ENCODE measurements at places on chromosomes 7 and 10. TPM values are rescaled to one million over a fixed set of nuclear protein-coding genes. Genes with fewer than 3 reads are reported as not detected.
A peak's percentile ranks its signal among the peaks of the same experiment; 100 is the strongest.

DNA sequence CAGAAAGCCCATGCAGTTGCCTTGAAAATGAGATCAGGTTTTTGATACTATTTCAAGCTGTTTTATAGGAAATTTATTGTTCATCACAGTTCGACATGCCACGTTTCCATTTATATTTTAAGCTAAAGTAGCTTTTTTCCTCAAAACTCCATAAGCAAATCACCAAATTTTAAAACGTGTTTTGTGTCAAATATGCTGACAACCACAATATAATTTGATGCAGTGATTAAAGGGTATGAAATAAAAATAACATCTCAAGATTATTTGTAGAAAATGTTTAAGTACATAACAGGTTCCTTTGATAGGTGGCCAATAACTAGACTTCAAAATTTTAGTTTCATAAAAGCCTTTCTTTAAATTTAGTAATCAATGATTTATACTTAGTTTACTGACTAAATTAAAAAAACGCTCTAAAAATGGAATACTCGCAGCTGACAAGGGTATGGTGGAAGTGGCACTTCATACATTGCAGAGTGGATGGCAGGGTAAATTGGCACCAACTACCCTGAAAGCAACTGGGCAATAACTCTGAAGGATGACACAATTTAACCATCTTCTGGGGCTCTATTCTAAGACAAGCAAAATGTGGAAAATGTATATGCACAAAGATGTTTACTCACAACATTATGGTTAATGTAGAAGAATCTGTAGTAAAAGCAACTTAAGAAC is 481.6 kb downstream of the TNS3 start:
- DNase-seq: no peak

DNA sequence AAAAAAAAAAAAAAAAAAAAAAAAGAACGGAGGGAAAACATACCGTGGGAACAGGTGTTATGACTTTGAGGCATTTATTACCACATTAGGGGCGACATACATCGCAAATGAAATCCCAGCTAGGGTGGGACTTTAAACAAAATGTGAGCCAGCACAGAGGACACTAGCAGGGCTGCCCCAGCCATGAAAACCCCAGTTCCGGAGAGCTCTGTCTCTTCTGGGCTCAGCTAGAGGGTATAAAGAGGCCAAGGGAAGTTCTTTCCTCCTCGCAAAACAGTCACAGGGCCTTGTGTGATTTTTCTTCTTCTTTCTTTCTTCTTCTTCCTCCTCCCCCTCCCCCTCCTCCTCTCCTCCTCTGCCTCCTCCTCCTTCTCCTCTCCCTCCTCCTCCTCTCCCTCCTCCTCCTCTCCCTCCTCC is 59.9 kb upstream of the ECHDC3 start:
- DNase-seq: no peak

The SPDYE5 gene
- not detected for polyA plus RNA-seq

DNA sequence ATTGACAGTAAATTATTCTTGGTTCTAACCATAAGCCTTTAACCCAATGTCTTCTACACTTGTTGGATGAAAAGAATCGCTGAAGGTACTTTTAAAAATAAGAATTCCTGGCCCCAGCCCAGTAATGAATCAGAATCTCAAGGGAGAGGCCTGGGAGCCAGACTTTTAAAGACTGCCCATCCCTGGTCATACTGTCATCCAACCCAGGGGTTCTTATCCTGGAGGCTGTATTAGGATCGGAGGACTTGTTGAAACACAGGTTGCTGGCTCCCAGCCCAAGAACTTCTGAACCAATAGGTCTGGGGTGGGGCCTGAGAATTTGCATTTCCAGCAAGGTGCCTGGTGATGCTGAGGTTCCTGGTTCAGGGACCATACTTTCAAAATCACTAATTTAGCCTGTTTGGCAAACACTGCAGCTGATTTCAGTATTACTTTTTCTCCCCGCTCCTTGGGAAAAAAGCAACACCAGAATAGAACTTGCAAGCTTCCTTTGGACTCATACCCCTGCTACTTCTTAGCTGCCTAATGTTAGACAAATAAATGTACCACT is 79.5 kb upstream of the FAM133B start:
- no peak for DNase-seq

GRCh38 chr7:27795977-27796376 is 56.0 kb downstream of the TAX1BP1 start:
- DNase-seq: no peak

GRCh38 chr7:46286356-46286755 is 365.3 kb upstream of the IGFBP3 start:
- DNase-seq: no peak

- no peak for DNase-seq
Measured at GRCh38 chr7:69804962-69805361, 206.7 kb downstream of the AUTS2 start.

The SLC26A3 gene
- polyA plus RNA-seq: 26.6 TPM

The TNS3 gene
- polyA plus RNA-seq: 58.4 TPM

DNA sequence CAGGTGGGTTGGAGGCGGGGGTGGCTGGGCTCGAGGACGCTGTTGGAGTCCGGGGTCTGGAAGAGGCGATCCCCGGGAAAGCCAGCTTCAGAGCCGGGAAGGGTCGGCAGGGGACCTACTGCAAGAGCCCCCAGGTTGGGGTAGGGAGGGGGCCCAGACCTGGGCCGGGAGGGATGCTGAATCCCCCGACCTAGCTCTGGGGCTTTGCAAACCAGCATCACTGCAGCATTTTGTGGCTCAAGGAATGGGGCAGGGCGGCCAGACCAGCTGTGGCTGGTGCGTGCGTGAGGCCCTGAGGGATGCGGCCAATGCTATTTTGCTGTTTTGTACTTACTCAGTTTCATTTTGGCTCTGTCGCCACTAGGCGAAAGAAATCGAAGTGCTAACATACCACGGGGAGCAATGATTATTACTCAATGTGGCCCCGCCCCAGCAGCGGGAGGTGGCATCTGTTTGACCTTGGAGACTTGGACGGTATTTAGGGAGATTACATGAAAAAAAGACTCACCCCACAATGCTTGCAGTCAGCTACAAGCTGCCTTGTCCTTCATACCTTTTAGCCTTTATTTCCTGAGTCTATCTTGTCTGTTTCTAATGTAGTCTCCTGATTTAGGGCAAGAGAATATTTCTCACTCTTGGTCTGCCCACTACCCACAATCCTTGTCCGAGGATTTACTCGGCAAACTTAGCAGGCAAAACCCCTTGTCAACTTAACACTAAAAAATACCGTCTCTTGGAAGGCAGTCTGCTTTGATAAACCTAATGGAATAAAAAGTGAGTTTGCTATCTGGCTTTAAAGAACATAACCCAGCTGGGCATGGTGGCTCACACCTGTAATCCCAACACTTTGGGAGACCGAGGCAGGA is 16.2 kb downstream of the HSPB1 start:
- peak; percentile 71 for DNase-seq

The CELF2 gene
- 88.8 TPM for polyA plus RNA-seq

DNA sequence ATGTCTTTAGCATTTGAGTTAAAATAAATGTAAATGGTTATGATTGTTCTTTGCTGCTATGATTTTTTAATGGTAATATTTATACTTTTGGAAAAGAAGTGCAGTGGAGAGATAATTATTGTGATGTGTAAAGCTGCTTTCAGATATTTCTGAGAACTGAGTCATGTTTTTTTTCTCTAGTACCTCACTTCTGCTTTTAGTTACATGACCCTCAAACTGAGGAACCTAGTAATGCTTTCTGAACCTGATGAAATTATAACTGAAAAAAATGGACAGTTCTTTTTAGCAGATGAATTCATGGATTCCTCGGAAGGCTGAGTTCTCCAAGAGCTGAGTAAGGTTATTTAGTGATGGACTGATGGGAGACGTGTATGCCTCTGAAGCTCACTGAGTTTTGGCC is 167.8 kb downstream of the CDCA7L start:
- no peak for DNase-seq

The AGMO gene
- polyA plus RNA-seq: 0.48 TPM

The FAM25G gene
- polyA plus RNA-seq: not detected

- no peak for DNase-seq
Measured at GRCh38 chr10:35079763-35080162, 10.4 kb downstream of the CUL2 start.

DNA sequence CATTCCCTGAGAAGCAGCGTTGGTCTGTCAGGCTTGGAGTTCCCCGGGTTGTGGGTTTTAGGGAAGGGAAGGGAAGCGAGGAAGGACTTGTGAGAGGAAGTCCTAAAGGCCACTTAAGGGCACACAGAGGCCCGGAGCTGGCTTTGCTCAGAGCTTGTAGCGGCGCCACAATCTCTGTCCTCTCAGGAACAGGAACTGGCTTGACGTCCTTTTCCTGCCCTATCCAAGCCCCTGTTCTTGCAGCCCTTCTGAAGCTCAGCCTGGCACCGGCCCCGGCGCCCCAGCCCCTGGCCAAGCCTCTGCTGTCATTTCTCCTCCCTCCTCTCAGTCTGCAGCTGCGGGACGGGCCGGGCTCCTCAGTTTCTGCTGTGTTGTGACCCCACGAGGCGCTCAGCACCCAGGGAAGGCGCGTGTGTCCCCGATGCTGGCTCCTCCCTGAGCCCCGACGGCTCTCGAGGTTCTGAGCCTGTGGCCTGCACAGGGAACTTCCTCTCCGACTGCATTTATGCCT is at the start of gene GIMAP8:
TSS of gene GIMAP8 (plus strand) at position 140 of the 511 bp plus-strand sequence. CDS start 16,069 bp downstream, outside the sequence.
- DNase-seq: no peak

- no peak for DNase-seq
Measured at GRCh38 chr10:102673819-102674511, 29.7 kb downstream of the TRIM8 start.

The BMPER gene
- polyA plus RNA-seq: 10.0 TPM

DNA sequence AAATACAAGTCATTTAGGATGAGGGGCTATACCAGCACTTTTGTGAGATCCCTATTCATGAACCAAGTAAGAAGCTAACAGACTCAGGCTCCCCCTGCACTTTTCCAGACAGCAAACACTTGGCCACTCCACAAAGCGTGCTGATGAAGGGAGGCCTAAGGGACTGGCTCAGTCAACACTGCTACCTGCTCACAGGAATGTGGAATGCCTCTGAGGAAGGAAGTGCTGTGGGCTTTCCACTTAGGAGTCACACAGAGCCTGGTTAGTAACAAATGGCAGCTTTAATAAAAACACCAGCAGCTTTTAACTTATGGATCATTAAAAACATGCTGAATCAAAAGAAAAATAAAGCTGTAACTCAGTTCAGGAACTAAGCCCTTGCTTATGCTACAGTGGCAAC is 15.0 kb downstream of the UROS start:
- DNase-seq: no peak

The PNLIP gene
- not detected for polyA plus RNA-seq

- DNase-seq: no peak
Measured at GRCh38 chr10:132624847-132625471, 87.4 kb downstream of the INPP5A start.

DNA sequence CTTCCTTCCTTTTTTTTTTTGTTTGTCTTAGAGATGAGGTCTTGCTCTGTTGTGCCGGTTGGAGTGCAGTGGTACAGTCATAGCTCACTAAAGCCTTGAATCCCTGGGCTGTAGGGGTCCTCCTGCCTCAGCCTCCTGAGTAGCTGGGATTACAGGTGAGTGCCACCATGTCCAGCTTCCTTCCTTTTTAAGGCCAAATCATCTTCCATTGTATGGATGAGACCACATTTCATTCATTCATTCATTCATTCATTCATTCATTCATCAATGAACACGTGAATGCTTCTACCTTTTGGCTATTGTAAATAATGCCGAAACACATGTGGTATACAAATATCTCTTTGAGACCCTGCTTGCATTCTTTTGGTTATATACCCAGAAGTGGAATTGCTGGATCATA is 60.0 kb upstream of the BAIAP2L1 start:
- DNase-seq: no peak

GRCh38 chr7:141238596-141239243 is 164.9 kb downstream of the TMEM178B start:
- no peak for DNase-seq

The RRP12 gene
- polyA plus RNA-seq: 18.4 TPM

DNA sequence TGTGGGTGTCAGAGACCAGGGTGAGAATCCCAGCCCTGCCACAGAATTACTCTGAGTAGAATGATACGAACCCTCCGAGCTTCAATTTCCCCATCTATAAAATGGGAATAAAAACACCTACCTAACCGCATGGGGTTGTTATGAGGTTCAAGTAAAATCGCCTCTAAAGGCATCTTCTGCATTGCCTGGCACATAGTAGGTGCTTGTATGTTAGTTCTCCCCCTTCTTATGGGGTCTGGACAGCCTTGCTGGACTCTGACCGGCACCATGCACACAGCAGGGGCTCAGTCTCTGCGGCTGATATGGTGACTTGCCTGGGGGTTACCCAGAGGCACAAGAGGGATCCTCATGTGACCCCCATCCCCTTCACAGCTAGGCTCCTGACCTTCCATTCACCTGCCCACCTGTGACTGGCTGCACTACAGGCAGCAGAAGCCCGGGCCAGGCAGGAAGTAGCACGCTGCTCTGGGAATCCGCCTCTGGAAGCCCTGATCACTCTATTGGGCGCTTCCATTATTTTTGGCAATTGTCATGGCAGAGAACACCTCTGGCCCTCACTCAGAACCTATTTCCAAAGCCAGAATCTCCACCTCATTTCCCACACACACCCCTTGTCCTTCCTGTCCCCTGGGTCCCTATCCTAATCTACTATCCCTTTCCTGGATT is 6.0 kb downstream of the SH3PXD2A start:
- DNase-seq: no peak

GRCh38 chr10:51000164-51000563 is 74.1 kb upstream of the PRKG1 start:
- no peak for DNase-seq

The KCNIP2 gene
- 7.3 TPM for polyA plus RNA-seq

DNA sequence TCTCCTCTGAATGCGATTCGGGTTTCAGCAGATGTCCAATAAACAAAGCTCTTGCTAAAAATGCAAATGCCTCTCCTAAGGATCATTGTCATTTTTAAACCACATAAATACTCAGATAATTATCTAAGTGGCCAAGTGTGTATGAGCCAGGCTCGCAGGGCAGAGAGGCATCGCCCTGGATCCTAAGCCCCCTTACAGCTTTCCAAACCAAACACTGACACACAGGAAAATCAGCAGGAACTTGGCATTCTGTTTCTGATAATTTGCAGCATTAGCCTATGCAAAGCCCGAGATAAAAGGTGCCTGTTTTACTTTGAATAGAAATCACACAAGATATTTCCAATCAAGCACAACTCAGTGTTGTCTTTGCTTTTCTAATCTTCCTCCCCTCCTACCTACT is 134.4 kb downstream of the ABCA13 start:
- no peak for DNase-seq

The GATA3 gene
- polyA plus RNA-seq: 0.50 TPM

DNA sequence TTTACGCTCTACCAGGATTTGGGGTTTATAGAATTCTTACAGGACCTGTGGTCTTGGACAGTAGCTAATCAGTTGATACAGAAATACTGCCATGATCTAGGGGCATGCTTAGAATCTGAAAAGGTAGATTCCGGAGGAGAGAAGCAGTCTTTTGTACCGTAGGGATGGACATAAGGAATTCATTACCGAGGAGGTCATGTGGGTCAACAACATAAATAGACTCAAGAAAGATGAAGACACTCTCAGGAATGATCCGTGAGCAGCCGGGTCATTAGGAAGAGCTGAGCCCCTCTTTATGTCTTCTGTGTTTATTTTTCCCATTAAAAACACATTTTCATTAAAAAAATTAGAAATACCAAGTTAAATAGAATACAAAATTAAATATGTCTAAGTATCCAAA is 160.1 kb upstream of the TNS3 start:
- DNase-seq: no peak
